ENCODE measurements at places on chromosomes 16 and 17. TPM values are rescaled to one million over a fixed set of nuclear protein-coding genes. Genes with fewer than 3 reads are reported as not detected.

DNA sequence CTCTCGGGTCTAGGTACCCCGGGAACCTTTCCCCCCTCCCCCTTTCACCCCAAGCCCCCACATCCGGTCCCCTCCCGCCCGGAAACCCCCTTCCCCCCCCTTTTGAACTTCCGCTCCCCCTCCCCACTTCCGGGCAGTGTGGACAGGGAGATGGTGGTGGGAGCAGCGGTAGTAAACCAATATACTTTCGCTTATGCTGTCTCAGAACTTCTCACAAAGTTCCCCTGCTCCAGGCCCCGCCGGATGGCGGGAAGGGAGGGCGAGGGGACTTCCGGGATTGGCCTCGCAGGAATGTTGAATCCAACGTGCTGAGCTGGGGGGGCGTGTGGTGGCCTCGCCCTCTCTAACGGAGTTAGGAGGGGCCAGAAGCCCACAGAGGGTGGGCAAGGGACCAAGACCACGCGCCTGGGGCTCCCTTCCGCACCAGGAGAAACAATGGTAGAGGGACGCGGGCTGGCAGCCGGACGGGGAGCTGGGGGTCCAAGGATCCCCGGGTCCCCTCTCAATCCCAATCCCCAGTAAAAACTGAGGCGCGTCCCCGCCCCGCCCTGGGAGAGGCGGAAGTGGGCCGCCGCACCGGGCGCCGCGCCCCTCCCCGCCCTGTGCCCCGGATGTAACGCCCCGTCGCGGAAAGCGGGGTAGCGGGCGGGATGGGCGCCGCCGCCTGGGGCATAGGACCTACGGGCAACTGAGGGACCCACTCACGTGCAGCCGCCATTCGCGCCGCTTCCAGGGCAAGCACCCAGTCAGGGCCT lies 742 bp downstream of the PFN1 start:
- DNase-seq: peak; percentile 77

DNA sequence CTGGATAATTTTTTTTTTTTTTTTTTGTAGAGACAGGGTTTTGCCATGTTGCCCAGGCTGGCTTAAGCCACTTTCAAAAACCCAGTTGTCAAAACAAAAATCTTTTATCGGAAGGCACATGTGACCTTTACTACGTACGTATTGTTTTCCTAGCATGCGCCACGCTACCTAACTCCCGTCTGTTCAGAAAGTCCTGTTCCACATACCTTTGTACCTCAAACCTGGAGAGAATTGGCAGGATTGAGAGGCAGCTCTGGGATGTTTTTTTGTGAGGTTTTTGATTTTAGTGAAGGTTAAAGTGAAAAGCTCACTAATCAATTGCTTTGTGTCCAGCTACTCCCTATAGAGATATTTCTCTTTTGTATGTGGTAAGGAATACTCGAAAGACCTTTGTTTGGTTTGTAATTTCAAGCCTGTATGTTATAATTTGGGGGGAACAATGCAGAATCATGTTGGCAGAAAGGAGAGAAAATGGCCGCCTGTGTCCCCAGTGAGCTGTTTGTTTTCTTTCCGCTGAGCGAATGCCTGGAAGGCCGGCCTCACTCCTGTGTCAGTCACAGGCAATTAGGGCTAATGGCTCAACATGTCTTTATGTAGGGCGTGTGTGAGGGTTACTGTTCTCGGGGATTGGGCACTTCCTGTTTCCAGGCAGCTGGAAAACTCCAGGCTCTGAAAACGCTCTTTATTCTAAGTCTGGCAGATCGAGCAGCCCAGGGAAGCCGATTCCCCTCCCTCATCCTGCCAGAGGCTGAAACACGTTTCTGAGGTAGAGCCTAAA lies 60.8 kb upstream of the CLEC18A start:
- peak; percentile 73 for DNase-seq

GRCh38 chr17:58303971-58304749 lies 23.4 kb upstream of the MPO start:
- DNase-seq: no peak

GRCh38 chr17:82882715-82883418 lies 43.0 kb upstream of the ZNF750 start:
- no peak for DNase-seq

Gene CDYL2
- total RNA-seq: 5.7 TPM

Gene GGT6
- not detected for total RNA-seq

Gene MYH11
- total RNA-seq: 53.9 TPM

Data from sciatic nerve (tissue), 2 donors.